ENCODE measurements at places on chromosomes 16 and 17.

DNA sequence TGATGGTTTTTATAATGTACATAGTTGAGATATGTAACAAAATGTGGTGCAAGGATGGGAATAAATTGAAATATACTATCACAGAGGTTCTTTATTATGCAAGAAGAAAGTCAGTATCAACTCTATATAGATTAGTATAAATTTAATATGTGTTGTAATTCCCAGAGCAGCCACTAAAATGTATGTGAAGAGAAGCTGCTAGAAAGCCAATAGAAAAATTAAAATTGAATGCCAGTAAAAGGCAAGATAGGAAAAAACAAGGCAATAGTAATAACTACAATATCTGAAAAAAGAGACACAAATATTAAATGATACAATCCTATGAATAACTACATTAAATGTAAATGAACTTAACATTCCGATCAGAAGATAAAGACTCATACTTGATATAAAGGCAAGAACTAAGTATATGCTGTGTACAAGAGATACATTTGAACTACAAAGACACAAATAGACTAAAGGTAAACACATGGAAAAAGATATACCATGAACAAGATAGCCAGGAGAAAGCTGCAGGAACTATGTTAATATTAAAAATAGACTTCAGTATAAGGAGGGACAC is 92.0 kb downstream of the ABCA8 start:
- DNase-seq: no peak

GRCh38 chr17:77566151-77566550 is 392.4 kb upstream of the TNRC6C start:
- DNase-seq: no peak

GRCh38 chr16:15933781-15934180 is 15.6 kb upstream of the ABCC1 start:
- DNase-seq: no peak

DNA sequence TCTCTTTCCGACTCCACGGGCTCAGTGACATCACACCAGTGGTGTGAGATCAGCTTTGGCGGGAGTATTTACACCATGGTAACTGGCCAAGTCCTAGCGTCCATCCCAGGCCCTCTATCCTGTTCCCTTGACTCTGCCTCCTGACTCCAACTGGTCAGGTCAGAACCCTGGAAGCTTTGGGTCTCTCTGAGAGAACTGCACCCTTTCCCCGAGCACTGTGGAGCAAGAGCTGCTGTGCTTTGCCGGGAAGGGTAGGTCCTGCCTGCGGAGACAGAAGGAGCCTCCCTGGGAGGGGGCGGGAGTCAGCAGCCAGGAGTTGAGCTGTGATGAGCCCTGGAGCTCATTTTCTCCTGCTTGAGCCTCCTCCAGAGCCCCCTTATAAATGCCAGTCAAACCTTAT is 212.1 kb upstream of the TNRC6C start:
- no peak for DNase-seq

- DNase-seq: no peak
Observed at GRCh38 chr17:76266244-76266938, 1.2 kb downstream of the UBALD2 start.

GRCh38 chr16:47519996-47520679 is 59.0 kb downstream of the PHKB start:
- no peak for DNase-seq

DNA sequence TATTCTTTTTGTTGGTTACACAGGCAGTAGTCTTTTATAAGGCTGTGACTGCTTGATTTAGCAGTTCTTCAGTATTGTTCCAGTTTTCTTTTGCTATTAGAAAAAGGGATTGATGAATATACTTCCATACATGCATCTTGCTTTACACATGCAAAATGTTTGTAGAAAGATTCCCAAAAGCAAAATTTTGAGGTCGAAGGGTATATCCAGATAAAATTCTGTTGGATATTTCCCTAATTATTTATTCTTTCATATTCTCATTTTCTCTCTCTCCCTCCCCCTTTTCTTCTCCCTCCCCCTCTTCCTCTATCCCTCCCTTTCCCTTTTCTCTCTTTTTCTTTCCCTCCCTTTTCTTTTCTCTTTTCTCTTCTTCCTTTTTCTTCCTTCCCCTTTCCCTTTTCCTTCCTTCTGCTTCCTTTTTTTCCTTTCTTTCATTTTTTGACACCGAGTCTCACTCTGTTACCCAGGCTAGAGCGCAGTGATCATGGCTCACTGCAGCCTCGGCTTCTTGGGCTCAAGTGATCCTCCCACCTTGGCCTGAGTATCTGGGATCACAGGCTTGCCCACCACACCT is 46.9 kb upstream of the ADCY7 start:
- DNase-seq: no peak

DNA sequence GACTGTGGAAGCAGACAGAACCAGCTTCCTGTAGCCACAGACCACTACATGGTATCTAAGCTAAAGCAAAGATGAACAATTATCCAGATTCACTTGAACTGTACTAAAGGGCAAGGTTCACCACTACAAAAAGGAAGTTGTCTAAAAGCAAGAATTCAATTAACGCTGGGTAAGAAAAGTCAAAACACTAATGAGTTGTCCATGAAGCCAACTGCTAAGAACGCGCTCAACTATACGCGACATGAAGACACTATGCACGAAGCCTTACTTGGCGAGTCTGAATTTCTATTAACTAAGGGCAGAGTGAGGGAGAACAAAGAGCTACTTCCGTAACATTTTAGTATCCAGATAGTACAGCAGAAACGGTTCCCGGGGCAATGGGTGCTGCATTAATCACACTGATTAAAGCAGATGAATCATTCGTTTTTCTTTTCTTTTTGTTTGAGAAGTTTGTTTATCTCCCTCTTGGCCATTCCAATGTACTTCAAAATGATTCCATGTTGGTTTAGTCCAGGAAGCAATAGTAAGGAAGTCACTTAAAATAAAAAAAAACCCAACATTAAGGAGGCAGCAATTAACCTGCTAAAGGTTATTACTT is 2.8 kb upstream of the RPS15A start:
- DNase-seq: no peak

GRCh38 chr17:55210292-55210691 is 54.5 kb upstream of the HLF start:
- DNase-seq: no peak

GRCh38 chr16:9703731-9704130 is 478.5 kb downstream of the GRIN2A start:
- no peak for DNase-seq

DNA sequence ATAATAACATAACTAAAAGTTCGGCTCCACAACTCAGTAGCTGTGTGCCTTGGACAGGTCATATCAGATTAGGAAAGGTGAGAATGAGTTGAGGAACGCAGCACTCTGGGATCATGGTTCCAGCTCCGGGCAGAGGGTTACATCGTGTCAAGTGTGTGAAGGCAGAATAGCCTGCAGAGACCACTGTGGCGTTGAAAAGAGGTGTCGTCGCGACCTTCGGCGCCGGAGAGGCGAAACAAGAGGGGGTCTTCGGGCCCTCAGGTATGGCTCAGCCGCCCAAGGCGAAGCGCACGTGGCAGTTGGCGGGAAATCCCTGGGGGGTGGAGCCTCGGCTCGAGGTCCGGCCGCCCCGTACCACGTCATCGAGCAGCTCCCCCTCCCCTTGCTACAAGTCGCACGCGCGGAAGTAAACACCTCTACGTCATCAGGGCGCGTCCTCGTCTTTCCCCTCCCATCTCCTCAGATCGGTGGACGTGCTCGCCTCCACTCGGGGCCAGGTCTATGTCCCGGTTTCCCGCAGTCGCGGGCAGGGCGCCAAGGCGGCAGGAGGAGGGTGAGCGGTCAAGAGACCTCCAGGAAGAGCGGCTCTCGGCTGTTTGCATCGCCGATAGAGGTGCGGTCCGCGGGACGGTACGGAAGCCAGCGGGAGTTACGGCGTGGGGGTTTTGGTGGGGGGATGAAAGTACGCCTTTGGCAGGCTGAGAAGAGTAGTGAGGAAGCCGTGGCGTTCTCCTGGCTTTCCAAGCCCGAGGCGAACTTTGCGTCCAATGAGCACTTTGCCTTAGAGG is at the start of gene DHX40:
Gene DHX40 (plus strand): TSS at position 440 of the 788 bp plus-strand sequence. CDS start 62 bp downstream, at position 502.
- DNase-seq: peak; percentile 96

Data from stimulated activated CD4-positive, alpha-beta T cell treated with anti-CD3 and anti-CD28 coated beads, Interleukin-4, amount 100 ng/mL, for 48 hours (primary cell).